Stimulated activated CD8-positive, alpha-beta memory T cell treated with anti-CD3 and anti-CD28 coated beads, Interleukin-7, amount 100 ng/mL, for 1 hour (primary cell): ENCODE measurements at places on chromosomes 5 and 9.

- DNase-seq = no peak
Measured at GRCh38 chr5:30894811-30895210, 298.7 kb upstream of the CDH6 start.

DNA sequence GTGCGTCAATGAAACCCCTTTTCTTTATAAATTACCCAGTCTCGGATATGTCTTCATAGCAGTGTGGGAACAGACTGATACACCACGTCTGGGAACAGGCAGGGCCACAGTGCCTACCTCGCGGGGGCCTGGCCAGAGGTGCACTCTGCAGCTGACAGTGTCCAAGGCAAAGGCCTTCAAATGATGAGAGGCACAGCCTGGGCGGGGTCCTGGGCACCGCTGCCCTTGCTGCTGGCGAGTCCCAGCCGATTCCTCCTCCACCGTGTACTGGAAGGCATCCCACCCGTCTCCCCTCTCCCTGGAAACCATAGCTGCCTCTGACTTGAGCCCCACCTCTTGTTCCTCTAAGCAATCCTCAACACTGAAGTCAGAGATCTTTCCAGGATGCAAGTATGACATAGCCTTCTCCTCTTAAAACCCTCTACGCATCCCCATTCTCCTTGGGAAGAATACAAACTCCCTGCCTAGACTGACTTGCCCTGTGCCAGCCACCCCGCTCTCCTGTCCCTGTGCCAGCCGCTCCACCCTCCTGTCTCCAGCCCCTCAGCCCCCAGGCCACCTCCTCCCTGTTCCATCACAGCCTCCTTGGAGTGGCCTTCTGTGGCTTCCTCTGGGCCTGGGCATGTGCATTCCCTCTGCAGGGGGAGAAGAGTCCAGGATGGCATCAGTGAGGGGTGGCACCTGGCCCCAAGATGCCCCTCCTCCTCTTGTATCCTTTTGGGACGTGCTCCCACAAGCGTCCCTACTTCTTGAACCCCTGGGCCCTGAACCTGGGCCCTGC, 8.1 kb upstream of the COL5A1 start:
- no peak for DNase-seq

GRCh38 chr5:138884554-138884953, 9.4 kb upstream of the LRRTM2 start:
- no peak for DNase-seq

- no peak for DNase-seq
Measured at GRCh38 chr9:31253800-31254762, 1130.4 kb upstream of the ACO1 start.

- DNase-seq = no peak
Measured at GRCh38 chr5:56323505-56323904, 90.4 kb upstream of the ANKRD55 start.
